ENCODE measurements at places on chromosomes 7 and 10.
A peak's percentile ranks its signal among the peaks of the same experiment; 100 is the strongest.

- no peak for DNase-seq
Measured at GRCh38 chr10:30437031-30437841, 3.3 kb downstream of the MAP3K8 start.

DNA sequence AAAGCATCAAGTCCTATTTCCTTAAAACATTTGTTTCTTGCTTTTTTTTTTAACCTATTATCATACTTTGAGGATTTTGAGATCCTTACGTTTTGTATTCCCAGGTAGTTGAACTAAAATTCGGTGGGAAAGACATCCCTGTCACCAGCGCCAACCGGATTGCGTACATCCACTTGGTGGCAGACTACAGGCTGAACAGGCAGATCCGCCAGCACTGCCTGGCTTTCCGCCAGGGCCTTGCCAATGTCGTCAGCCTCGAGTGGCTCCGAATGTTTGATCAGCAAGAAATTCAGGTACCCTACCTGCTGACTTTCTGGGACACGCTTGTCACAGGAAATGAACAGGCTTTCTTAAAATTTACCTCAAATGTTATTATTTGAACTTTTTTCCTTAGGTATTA is 83.0 kb upstream of the DNAJB6 start:
- peak; percentile 48 for DNase-seq

DNA sequence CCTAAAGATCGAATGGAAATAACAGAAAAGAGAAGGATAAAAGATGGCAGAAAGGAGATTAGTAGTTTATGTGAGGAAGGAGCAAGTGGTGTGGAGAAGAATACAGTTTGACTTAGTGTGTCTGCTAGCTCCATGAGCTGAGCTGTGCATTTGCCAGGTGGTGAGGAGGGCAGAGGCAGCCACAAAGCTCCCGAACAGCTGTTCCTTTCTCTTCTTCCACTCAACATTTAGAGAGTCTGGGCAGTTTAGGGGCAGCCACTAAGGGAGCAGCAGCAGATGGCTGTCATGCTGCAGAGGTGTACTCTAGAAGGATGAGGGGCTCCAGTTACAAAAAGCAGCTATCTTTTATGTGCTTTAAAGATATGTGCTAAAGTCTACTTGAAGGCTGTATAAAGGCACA is 674.4 kb downstream of the GRM8 start:
- no peak for DNase-seq

GRCh38 chr7:98875501-98875900 is 2.8 kb upstream of the TRRAP start:
- no peak for DNase-seq

GRCh38 chr7:145156834-145157233 is 321.0 kb upstream of the TPK1 start:
- DNase-seq: no peak

DNA sequence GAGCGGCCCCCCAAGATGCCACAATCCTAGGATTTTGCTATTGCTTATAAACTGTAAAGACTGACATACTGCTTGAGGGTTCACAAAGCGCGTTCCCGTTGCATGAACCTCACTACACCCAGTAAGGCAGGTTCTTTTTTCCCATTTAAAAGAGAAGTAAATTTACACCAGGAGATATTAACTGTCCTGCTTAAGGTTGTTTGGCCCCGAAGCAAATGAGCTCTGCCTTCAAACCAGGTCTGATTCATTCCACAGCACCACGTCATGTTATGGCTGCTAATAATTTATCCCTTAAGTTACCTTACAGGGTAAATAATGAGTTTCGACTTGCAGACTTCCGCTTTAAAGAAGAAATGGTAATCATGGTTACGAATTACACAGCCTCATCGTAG is 559 bp upstream of the FKBP14 start:
- peak; percentile 23 for DNase-seq

DNA sequence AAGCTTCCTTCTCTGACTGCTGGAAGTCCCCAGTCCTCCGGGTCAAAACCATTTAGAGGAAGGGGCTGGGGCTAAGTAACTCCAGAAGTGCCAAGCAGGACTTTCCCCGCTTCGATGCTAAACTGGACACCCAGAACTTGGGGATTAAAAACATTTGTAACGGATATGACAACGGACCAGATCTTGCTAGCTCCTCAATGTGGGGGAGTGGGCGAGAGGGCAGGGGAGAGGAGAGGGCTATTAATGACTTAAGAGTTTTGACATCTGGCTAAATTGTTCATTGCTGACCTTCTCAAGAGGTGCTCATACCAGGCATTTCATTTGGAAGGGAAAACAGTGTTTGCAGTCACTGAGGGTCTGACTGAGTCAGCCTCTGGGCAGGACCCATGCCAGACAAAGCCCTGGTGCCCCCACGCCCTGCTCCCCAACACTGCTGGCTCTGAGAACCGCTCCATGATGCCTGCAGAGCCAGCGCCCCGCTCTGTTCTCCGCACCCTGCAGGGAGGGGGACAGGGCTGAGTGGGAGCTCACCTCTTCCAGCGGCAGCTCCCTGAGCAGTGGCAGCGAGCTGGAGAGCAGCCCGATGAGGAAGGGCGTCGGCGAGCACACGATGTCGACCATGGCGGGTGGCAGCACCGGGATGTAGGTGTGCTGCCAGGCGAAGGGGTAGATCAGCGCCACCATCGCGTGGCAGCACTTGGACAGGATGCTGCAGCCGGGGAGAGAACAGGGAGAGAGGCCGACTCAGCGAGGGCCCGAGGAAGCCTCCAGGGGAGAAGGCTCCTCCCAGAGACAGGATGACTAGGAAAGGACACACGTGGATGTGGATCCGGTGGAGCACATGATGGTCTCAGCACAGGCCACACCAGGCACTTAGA is 47.7 kb upstream of the MKRN1 start:
- DNase-seq: no peak

- no peak for DNase-seq
Measured at GRCh38 chr7:20438694-20439376, 108.1 kb downstream of the ITGB8 start.

DNA sequence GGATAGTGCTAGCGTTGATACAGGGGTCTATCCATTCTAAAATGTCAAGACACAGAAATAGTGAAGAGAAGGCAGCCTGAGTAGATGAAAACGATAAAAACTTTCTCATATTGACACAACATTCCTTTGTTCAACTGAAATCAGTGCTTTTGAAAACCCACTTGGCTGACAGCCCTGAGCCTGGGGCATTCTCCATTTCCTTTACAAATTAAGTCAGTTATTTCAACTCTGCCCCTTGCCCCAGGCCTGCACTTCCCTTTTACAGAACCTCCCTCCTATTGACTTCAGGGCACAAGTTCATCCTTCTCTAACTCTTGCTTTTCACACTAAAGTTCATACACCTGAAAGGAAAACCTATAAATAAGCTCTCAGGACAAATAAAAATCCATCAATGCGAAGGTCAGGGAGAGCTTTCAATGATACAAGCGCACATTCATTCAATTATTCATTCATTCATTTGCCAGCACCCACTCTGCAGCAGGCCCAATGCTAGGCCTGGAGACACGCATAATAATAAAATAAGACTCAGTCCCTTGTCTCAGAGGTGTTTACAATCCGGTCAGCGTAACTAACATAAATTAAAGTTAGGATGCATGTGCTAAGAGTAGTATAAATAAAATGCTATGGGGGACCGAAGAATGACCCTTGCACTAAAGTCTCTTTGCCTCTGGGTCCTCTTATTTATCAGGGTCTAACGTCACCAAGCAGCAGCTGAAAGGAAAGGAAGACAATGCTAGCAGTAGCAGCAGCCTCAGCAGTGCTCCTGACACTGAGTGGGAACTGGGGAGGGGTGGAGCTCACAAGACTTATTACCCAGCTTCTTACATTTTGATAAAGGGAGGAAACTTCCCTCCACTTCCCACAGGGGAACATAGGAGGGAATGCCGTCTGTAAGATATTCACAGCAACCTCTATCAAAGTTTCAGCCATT is 134.8 kb downstream of the PDE1C start:
- DNase-seq: no peak

GRCh38 chr10:107269626-107270025 is 105.1 kb upstream of the SORCS1 start:
- no peak for DNase-seq

All from urothelium cell line (cell line).